Activated naive CD8-positive, alpha-beta T cell treated with anti-CD3 and anti-CD28 coated beads, Interleukin-2, amount 50 U/mL, for 24 hours (primary cell): ENCODE measurements at places on chromosomes 12 and 14.

- DNase-seq: no peak
Measured at GRCh38 chr12:72144553-72144952, 127.6 kb upstream of the TRHDE start.

GRCh38 chr14:106610691-106611090, 1084.3 kb downstream of the TMEM121 start:
- no peak for DNase-seq

- DNase-seq: no peak
Measured at GRCh38 chr14:55389330-55389729, 22.3 kb downstream of the ATG14 start.

DNA sequence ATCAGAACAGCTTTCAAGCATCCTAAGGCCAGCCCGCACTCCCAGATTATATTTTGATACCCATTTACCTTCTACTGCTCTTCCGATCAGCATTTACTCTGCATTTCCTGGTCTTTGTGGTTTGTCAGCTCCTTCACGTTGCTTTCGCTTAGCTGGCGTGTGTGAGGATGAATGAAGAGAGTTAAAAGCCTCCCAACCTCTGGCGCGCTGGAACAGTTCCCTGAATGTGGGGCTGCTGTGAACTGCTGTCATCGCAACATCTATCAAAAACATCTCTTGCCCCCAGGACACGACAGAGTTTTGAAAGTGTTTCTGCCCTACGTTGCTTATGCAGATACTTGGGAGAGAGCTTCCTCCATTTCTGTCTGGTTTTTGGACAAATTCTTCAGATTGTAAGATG, 129.2 kb downstream of the KCNA5 start:
- no peak for DNase-seq

DNA sequence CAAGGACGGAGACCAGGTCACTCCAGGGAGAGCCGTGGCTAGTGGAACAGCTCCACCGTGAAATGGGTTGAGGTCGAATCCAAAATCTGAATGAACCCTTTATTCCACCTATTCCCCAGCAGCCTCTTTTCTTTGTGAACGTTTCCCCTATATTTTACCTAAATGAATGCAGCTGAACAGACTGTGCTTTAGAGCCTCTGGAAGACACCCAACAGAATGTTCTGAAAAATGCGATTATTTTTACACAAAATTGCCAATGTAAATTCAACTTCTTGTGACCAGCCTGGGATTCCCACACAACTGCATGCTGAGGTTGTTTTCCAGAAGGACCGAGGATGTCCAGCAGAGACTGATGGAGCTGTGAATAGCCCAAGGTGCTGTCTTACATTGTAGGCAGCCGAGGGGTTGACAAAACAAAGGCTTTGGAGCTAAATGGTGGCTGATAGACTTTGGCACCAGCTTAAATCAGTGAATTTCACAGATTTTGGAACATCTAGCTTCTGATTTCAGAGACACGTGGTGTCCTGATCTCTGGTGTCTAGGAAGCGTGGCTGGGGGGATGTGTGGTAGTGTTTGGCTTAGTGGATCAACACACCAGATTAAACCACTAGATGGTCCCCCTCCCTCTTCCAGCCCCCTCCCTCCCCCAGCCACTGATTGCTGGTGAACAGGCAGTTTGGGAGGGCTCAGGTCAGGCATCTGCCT, 150.4 kb downstream of the ZNF664 start:
- DNase-seq: no peak

- no peak for DNase-seq
Measured at GRCh38 chr14:101241807-101242278, 319.5 kb upstream of the DIO3 start.

GRCh38 chr12:131204416-131205274, 250.9 kb downstream of the ADGRD1 start:
- no peak for DNase-seq

GRCh38 chr12:74988156-74988555, 221.5 kb downstream of the KCNC2 start:
- DNase-seq: no peak

- DNase-seq: no peak
Measured at GRCh38 chr14:35747379-35747778, 61.7 kb downstream of the RALGAPA1 start.

GRCh38 chr14:90627478-90627877, 188.8 kb downstream of the TTC7B start:
- no peak for DNase-seq

DNA sequence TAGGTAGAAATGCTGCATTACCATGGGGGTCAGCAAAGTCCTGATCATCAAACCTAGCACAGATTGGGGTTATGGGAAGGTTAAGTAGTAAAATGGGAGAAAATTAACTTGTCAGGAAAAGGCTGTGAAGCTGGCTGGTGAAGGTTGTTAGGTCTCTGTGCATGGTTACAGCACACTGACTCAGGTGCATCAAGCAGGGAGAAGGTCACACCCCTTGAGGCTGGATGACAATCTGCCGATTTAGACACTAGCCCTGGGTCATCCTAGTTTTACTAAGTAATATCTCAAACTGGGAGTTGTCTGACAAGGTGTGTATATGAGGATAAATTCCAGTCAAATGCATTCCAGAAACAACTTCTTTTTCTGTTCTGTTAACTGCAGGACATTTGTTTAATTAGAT, 271.1 kb upstream of the LRIG3 start:
- no peak for DNase-seq

DNA sequence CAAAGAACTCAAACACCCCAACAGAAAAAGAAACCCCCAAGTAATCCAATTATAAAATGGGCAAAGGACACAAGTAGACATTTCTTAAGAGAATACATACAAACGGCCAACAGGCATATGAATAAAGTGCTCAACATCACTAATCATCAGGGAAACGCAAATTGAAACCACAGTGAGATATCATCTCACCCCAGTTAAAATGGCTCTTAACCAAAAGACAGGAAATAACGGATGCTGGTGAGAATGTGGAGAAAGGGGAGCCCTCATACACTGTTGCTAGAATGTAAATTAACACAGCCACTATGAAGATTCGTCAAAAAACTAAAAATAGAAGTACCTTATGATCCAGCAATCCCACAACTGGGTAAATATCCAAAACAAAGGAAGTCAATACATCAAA, 52.4 kb downstream of the CLMN start:
- no peak for DNase-seq

DNA sequence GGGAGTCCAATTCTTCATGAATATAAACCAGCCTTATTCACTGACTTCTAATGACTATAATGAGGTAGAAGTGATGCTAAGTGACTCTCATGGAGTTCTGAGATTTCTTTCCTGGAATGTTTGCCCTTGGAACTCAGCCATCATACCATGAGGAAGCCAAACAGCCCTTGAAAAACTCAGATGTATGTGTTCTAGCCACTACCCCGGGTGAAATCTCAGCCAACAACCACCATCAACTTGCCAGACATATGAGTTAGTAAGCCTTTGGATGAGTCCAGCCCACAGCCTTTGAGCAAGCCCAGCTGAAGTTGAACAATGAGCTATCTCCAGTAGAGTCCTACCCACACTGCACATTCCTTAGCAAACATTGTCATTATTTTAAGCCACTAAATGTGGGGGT, 149.5 kb downstream of the SLC6A15 start:
- DNase-seq: no peak
